ENCODE measurements at places on chromosomes 11 and 22.

- DNase-seq = no peak
These were observed 44.7 kb downstream of the SWAP70 start for GRCh38 chr11:9708544-9708943.

GRCh38 chr11:127506126-127506525 lies 505.6 kb upstream of the KIRREL3 start:
- no peak for DNase-seq

- no peak for DNase-seq
These were observed 6.2 kb downstream of the POGLUT3 start for GRCh38 chr11:108491936-108492335.

GRCh38 chr22:49770547-49771265 lies 57.0 kb downstream of the BRD1 start:
- no peak for DNase-seq

DNA sequence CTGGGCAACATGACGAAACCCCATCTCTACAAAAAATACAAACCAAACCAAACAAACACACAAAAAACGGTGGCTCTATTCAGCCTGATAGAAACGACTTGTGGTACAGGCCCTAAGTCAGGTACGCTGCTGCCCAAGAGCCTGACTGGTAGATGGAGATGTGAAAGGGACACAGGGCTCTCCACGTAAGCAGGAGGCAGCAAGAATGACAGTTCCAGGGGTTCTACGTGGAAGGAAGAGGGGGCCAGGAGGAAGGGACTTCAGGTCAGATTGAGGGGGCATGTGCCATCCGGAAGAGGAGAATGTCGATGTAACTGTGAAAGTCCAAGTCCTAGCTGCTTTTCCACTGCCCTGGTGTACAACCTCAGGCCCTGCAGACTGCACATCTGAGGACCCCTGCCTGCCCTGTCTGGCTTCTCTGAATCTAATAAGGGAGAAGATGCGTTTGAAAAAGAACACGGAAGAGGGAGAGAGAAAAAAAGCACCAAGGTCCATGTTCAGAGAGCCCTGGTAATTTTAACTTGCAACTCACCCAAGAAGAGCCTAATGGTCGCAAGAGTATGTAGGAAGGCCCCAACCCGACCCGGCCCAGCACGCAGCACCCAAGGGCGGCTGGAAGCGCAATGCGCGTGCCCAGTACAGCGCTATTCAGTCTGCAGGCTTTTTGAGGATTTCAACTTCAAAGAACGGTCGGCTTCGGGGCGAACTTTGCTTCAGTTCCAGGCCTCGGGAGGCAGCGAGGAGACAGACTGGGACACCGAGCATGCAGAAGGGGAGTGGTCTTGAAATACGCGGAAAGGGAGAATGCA lies 909 bp upstream of the ZNRD2 start:
- DNase-seq = no peak

DNA sequence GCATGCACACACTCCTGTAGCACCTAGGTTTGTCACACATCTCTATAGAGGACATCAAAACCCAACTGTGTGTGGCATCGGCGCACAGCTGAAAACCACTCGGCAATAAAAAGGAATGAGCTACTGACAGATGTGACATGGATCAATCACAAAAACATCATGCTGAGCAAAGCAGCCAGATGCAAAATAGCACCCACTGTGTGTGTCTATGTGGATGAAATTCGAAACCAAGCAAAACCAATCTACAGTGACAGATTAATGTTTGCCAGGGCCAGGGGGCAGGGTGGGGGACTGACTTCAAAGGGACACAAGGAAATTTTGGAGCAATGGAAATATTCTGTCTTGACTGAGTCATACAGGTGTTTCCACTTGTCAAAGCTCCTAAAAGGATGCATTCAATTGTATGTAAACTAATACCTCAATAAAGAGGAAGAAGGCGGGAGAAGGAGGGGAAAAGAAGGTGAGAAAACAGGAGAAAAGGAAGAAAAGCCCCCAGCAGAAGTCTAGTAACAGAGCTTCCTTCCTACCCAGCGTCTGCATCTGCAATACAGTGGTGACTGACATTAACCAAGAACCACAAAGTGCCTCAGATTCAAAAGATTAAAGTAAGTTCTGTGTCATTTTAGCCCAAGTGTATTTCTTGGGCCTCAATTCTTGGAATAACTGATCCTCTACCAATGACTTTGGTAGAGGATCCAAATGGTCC lies 49.8 kb downstream of the PACSIN2 start:
- DNase-seq = no peak

DNA sequence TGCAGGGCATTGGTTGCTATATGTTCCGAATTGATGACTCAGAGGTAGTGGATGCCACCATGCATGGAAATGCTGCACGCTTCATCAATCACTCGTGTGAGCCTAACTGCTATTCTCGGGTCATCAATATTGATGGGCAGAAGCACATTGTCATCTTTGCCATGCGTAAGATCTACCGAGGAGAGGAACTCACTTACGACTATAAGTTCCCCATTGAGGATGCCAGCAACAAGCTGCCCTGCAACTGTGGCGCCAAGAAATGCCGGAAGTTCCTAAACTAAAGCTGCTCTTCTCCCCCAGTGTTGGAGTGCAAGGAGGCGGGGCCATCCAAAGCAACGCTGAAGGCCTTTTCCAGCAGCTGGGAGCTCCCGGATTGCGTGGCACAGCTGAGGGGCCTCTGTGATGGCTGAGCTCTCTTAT lies 5.4 kb upstream of the TTC36 start:
- no peak for DNase-seq

DNA sequence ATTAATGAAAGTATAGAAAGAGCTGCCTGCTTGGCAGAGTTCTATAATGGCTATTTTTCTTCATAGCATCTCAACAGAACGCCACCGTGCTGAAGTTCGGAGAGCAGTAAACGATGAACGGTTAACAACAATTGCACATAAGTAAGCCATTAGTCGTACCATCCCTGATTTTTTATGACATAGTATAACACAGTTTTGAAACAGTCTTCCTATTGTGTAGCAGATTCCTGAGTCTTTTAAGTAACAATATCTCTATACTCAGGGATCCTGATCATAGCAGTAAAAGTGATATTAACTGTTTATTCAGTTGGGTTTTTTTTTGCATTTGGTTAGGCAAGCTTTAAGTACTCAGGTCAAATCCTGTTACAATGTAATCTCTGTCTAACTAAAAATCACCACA lies 8.4 kb downstream of the EMSY start:
- DNase-seq = no peak

GRCh38 chr11:62721994-62722393 lies 5.3 kb downstream of the HNRNPUL2 start:
- no peak for DNase-seq

GRCh38 chr11:133339495-133340140 lies 192.7 kb downstream of the OPCML start:
- DNase-seq = no peak

DNA sequence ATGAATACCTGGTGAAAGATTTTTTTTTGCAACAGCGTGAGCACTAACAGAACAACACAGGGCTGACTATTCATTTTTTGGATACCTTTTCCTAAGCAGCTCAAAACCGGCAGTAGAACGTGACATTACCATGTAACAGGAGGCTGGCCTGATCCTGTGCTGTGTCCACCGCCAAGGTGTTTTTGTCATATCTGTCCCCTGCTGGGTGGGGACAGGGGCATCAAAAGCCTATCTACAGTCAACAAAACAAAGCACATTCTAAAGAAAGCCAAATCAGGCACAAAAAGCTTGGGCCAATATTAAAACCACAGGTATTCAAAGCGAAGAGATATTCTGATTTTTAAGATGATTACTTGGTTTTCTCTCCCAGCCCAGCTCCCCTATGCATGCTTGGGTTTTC lies 151.2 kb downstream of the LRRC4C start:
- DNase-seq = no peak

DNA sequence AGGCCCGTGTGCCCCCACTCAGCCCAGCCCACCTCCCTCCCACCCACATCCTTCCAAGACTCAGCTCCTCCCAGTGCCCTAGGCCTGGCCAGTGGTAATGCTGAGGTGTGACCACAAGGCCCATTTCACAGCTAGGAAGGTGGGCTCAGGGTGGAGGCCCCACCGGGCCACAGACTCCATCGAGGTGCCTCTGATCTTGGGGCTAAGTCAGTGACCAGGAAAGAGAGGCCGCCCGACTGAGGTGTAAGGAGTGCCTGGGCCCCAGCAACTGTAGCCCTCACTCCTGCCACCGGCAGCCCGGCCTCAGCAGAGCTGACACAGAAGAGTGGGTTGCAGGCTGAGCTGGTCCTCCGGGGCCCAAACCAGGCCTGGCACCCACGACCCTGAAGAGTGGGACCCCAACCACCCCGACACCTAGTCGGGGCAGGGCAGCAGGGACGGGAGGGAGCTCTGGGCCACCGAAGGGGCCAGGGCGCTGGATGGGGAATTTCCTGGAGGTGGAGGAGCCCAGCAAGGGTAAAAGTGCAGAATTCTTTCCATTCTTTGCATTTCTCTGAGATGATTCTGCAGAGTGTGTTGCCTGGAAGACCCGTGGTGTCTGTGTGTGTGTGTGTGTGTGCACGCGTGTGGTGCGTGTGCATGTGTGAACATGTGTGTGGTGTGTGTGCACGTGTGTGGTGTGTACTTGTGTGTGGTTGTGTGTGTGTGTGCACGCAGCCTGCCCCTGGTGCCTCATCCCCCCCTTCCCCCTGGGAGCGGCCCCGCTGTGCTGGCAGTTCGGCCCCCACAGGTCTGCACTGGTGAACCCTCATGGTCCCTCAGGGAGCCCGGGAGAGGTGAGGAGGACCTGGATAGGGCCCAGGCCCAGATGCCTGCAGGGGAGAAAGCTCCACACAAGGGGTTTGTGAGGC lies 8.3 kb upstream of the PIM3 start:
- no peak for DNase-seq

DNA sequence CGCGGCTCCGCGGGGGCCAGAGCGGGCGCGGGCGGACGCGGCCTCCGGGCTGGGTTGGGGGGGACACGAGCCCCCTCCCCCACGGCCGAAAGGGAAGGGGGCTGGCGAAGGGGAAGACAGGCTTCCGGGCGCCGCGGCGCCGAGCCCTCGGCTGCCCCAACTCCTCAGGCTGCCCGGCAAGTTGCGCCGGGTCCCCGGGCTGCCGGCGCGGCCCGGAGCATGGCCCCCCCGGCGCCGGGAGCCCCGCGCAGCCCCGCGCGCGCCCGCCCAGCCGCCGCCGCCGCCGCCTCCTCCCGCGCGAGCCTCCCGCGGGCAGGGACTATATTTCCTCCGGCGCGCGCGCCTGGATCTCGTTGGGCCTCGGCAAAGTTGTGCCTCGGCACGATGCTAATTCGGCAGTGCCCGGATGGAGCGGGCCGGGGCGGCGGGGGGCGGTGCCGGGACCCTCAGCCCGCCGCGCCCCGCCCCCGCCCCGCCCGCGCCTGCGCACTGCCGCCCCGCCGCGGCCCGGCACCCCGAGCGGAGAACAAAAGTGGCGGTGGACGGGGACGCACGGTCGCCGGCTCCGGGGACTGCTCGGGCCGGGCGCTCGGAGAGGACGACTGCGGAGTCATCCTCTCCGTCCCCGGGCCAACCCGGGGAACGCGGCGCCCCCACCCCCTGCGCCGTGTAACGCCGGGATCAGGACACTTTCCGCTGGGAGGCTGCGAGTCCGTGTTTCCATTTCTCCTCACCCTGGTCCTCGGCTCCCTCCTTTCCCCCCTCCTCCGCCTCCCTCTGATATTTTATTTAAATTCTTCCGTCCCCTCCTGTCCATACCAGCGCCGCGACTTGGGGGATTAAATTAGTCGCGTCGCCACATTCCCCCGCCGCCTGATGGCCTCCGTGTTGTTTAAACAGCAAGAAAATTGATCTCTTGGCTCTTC lies at the start of gene PHF21B:
TSS of gene PHF21B (minus strand) at position 400 of the 926 bp plus-strand sequence. CDS start 456 bp downstream, outside the sequence.
- no peak for DNase-seq

DNA sequence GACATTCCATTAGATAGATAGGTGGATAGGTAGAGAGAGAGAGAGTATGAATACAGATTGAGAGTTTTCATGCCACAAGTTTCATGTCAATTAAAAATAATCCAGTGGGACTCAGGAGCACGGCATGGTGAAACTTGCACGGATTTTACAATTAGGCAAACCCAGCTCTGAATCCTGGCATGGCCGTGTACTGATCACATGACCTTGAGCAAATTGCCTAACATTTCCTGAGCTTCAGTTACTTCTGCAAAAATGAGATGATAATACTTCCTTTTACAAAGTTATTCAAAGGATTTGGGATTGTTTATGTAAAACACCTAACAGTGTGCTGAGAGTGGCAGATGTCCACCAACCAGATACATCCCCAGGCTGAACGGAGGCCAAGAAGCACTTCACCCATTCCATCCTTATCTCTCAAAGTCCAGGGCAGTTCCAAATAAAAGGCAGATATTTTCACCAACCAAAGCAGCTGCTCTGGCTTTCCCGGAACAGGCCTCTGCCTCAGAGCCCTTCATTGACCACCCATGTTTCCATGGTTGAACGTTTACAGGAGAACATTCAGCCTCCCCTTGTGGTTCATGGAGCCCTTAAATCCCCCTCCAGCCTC lies 17.9 kb downstream of the APLNR start:
- no peak for DNase-seq

Measured in omental fat pad (tissue), 4 donors.